Activated naive CD4-positive, alpha-beta T cell (primary cell): ENCODE measurements at places on chromosomes 2 and 18.

GRCh38 chr18:54607213-54608027 is 16.4 kb downstream of the DYNAP start:
- DNase-seq = no peak

GRCh38 chr2:111053266-111053665 is 67.4 kb upstream of the BCL2L11 start:
- no peak for DNase-seq

GRCh38 chr18:54775686-54776085 is 52.6 kb upstream of the RAB27B start:
- no peak for DNase-seq

GRCh38 chr2:14632133-14632936 is at the start of gene LRATD1:
TSS of gene LRATD1 (plus strand) at chr2:14632717. CDS start at chr2:14633980, 1,263 bp downstream.
- DNase-seq = no peak

DNA sequence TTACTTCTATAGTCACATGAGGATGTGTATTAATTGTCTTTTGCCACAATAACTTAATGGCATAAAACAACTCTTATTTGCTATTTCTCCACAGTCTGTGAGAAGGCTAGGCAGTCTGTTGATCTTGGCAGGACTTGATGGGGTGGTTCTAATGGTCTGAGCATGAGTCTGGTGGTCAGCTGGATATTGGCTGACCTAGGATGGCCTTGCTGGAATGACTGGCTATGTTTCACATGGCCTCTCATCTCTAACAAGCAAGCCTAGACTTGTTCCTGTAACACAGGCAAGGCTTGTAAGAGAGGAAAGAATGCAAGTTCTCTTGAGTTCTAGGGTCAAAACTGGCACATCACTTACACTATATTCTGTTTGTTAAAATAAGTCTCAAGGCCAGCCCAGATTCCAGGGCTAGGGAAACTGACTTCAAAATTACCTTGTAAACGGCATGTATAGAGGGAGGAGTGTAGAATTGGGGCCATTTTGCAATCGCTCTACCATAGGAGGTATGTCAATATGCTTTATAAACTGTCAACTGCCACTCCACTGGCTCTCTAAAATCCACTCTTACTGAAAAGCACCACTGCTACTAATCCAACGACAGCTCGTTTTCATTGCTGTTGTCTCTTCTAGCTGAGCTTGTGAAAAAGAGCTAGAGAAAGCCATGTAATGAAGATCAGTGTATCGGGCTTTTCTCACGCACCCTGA is 325.0 kb upstream of the PKDCC start:
- no peak for DNase-seq

DNA sequence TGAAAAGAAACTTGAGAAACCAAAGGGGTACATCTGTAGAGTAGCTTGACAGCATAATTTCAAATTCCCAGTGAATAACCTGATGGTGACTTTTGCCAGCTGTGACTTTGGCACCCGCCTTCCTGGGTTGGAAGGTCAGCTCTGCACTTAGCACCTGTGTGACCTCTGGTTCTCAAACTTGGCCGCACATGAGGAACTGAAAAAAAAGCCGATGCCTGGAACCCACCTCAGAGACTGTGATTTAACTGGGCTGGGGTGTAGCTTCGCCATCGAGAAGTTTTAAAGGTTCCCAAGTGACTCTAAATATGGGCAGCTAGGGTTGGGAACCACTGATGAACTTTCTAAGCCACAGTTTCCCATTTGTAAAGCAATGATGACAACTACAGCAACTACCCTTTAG is 6.5 kb downstream of the EFEMP1 start:
- DNase-seq = no peak

- no peak for DNase-seq
Observed at GRCh38 chr18:13625355-13625754, 101.0 kb downstream of the FAM210A start.

- no peak for DNase-seq
Observed at GRCh38 chr18:461762-462161, 38.7 kb downstream of the COLEC12 start.

- DNase-seq = no peak
Observed at GRCh38 chr2:96954011-96954846, 32.2 kb downstream of the FAM178B start.

- no peak for DNase-seq
Observed at GRCh38 chr2:42567806-42568400, 529 bp upstream of the MTA3 start.

DNA sequence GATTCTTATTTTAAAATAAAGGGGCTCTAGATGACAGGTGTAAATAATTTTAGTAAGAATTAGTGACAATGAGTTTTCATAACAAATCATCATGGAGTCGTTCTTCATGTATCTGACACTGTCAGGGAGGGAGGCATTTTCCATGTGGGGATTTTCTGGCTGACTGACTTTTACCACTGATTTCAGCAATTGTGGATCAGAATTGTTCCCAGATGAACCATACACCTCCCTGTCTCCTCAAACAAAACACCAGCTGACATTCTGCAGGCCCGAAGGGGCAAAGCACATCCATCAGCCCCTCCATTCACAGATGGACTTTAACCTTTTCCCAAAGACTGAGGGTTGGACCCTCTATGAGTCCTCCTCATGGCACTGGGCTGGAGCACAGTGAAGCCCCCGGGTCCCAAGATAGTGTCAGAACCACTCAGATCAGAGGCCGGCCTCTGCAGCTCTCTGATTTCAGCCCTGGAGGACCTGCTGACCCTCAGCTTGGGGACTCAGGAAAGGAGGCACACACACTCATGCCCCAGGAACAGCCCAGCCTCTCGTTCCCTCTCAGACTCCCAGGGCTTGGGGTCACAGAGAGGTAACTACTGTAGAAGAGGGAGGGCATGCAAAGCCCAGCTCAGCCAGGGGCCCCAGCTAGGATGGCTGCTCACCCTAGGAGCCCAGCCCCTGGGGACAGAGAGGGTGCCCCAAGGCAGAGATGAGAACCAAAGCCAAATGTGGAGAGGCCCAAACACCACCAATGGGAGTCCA is 43.2 kb upstream of the LOXHD1 start:
- DNase-seq = no peak

DNA sequence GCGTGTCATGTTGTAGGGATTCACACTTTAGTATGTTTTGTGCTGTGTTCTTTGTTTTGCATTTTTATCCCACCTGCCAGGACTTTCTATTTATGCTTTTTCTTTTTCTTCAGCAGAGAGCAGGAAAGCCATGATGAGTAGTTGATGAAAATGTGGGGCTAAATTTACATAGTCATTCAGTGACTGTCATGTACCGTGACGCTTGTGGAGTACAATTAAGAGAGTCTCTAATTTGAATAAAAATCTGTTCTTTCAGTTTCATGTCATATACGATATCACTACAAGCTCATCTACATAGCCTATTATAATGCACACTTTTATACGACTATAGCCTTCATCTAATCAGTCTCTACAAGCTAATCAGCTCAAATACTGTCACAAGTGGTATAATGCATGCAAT is 112.7 kb upstream of the SPATS2L start:
- no peak for DNase-seq

- no peak for DNase-seq
Observed at GRCh38 chr2:147355706-147356105, 489.1 kb upstream of the ACVR2A start.

- no peak for DNase-seq
Observed at GRCh38 chr18:33020877-33021276, 248.1 kb upstream of the KLHL14 start.

DNA sequence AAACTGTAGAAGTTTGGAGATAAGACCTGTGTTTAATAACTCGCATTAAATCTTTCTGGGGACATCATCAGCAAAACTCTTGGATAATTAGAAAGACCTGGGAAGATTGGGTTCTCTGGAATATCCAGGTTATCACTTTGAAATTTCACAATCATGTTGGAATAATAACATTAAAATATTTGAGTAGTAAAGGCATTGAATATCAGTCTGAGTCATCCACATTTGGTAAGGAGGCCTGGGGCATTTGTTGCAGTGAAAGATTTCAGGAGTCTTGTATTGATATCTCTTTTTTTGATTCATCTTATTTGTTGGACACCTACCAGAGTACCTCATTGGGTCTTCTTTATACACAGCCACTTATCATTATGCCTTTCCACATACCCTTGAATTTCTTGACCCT is 95.9 kb downstream of the EPB41L5 start:
- no peak for DNase-seq

GRCh38 chr2:48480526-48480925 is 49.4 kb upstream of the STON1 start:
- no peak for DNase-seq

- DNase-seq = no peak
Observed at GRCh38 chr2:239621611-239622010, 220.8 kb upstream of the HDAC4 start.

DNA sequence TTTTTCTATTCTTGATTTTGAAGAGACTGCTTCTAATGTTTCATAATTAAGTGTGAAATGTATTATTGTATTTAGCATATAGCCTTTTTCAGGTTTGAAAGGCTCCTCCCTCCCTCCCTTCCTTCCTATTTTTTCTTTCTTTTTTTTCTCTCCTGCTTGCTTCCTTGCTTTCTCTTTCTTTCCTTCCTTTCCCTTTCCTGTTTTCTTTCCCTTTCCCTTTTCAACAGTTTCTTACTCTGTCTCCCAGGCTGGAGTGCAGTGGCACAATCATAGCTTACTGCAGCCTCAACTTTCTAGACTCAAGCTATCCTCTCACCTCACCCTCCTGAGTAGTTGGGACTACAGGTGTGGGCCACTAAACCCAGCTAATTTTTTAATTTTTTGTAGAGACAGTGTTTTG is 44.6 kb downstream of the RMDN2 start:
- no peak for DNase-seq

- no peak for DNase-seq
Observed at GRCh38 chr2:79082987-79083386, 4.8 kb downstream of the REG1B start.

- DNase-seq = no peak
Observed at GRCh38 chr18:70015127-70015526, 67.5 kb upstream of the CD226 start.

GRCh38 chr2:68588589-68588988 is 54.8 kb upstream of the PROKR1 start:
- DNase-seq = no peak

GRCh38 chr2:226873051-226873620 is 37.3 kb downstream of the RHBDD1 start:
- no peak for DNase-seq

DNA sequence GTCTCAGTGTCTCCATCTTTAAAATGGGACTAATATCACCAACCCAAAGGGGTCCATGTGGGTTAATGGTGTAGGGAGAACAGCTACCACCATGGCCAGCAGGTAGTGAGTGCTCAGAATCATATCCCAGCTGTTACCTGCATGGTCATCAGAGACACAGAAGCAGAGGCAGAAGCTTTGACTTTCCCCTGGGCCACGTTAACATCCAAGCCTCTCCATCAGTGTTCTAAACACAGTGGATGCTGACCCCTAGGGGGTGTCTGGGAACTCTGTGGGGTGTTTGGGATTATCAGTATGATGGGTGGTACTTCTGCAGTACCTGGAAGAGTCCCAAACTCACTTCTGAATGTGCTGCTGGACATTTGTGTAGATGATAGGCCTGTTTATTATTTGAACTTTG is 93.6 kb downstream of the GYPC start:
- DNase-seq = no peak

DNA sequence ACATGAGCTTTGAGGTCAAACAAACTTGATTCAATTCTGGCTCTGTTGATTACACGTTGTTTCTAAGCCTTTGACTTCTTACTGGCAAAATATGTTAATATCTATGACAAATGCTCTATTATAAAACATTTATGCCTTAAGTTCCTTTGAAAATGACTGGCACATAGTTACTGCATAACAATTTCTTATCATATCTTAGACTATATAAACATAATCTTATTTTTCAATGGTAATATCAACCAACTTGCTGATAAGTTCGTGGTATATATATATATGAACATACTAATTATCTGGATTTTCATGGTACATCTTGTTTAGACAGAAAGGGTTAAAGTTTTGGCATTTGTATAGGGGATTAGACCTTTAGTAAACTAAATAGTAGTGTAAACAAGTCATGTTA is 645.6 kb upstream of the ZNF804A start:
- DNase-seq = no peak

GRCh38 chr2:198657512-198658121 is 800.1 kb downstream of the SATB2 start:
- no peak for DNase-seq

DNA sequence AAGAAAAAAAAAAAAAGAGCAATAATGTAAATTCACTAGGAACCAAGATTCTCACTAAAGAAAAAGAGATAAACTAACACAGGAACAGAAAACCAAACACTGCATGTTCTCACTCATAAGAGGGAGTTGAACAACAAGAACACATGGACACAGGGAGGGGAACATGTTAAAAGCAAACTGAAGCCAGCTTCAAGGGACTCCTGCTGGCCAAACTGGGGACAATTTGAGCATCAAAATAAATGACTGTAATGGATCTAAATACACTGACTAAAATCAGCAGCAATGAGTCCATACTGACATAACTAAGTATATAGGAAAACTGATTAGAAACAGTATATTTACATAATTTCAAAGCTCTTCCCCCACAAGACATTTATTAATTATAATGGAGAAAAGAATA is 73.0 kb downstream of the FARSB start:
- no peak for DNase-seq

DNA sequence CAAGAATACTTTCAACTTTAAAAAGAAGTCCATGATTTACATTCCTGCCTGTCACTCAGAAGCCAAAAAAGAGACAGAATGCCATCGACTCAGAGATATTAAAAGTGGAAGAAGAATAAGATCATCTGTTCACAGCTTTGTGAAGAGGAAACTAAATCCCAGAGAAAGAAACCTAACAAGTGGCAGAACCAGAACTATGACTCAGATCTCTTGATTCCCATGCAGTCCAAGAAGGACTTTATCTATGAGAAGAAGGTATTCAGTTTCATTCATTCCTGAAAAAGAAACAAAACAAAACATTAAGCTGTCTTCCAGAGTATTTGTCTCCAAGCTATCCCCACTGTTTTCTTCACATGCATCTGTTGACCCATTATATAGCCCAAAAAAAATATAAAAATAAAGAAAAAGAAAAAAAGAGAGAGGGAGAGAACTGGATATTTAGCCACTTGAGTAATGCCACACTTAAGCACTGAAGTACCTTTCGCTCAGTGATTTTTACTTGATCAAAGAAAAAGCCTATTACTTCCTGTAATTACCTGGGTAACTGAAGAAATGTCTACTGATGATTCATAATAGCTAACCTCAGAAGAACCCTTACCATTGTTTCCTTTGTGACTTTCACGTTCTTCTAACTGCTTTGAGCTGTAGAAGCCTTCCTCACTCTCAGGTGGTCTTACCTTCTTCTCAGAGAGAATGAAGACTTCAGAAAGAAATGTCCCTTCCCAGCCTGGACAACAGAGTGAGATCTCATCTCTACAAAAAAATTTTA is 17.7 kb upstream of the AKAIN1 start:
- no peak for DNase-seq

GRCh38 chr2:113894156-113894743 is 4.4 kb downstream of the ACTR3 start:
- DNase-seq = no peak

GRCh38 chr2:154707994-154708575 is 9.6 kb downstream of the KCNJ3 start:
- no peak for DNase-seq

DNA sequence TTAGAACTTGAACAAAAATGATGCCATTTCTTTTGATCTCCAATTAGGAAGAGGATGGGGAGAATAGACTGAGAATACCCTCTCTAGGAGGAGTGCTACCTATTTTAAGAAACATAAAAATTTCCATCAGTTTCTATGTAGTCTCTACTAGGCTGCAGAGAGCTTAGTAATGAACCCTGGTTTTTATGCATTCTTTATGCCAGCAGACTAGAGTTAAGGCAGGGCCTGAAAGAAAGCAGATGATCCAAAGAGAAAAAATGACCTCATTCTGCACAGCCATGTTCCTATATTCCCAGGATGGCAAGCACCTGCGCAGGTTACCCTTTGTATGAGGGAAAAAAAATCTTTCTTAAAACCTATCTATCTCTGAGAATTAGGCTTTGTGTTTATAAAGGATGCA is 254.9 kb downstream of the RIT2 start:
- DNase-seq = no peak
